ENCODE measurements at places on chromosomes 13 and 19.

GRCh38 chr13:25699056-25699455 is 327.3 kb downstream of the ATP8A2 start:
- DNase-seq, result no peak

DNA sequence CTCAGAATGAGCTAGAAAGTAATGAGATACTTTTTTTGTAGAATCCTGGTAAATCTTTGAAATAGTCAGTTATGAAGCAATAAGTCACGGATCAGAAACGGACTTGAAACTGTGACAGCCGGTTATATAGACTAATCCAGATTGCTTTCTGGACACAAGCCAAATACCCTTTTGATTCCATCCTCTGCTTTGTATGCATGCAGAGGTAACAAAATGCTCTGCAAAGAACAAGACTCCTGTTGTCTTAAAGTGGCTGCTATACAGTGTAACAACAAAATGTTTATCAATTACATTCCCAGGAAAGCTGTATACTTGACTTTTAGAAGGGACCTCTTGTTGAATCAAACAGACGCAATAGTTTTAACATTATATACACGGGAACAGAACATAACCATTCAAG is 66.5 kb upstream of the STARD13 start:
- DNase-seq, result no peak

DNA sequence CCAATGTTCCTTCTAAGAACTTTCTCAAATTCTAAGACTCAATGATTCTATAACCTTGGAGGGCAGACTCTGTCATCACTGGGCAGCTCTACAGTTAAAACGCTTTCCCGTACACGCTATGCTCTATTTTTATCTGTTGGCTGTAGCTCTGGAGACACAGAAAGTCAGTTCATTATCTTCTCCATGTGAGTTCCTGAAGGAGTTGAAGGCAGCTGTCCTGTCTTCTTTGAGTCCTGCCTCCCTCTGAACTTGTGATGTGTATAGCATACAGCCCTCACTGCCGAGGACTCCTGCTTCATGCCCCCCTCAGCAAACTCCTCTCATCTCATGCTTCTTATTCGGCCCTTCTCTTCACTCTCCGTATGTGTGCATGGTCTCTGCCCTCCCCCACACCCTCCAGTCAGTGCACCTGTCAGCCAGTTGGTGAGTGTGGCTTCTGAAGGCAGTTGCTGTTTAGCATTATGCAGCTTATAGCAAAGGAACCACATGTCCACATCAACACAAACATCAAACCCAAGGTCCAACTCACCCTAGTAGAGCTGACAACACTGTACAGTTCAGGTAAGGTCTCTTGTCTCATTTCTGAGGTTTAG is 504.9 kb downstream of the DIAPH3 start:
- no peak for DNase-seq

GRCh38 chr19:33268162-33268991 is 34.0 kb downstream of the CEBPA start:
- DNase-seq, result no peak

- no peak for DNase-seq
These were observed 2.4 kb downstream of the BTBD2 start for GRCh38 chr19:2012941-2013682.

- DNase-seq, result no peak
These were observed 52.2 kb downstream of the RYR1 start for GRCh38 chr19:38485541-38486285.

- DNase-seq, result no peak
These were observed 6.3 kb downstream of the GPR108 start for GRCh38 chr19:6730941-6731670.

- DNase-seq, result no peak
These were observed 539 bp downstream of the ZNF554 start for GRCh38 chr19:2820112-2820702.

DNA sequence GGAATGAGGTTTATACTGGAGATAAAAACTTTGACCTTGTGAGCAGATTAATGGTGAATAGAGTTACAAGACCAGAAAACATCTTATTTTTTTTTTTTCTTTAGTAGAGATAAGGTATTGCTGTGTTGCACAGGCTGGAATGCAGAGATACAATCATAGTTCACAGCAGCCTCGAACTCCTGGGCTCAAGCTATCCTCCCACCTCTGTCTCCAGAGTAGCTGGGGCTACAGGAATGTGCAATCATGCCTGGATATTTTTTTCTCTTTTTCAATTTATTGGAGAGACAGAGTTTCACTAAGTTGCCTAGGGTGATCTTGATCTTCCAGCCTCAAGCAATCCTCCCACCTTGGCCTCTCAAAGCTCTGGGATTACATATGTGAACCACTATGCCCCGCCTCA is 2139.1 kb downstream of the PCDH9 start:
- no peak for DNase-seq

DNA sequence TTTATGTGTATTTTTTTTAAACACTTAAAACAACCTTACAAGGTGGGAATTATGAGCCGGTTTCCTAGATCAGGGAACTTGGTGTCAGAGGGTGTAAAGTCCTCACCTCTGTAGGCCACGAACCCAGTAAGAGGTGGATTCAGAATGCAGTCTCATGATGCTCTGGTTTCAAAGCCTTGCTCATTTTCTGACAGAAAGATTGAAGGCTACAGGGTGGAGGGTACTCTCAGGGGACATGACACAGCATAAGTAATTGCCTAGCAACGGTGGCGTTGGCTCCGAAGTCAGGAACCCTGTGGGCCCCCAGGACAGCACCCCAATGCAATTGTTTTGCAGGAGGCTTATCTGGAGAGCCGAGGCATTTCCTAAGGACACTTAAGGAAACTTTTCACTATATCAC is 794.7 kb downstream of the EFNB2 start:
- no peak for DNase-seq

DNA sequence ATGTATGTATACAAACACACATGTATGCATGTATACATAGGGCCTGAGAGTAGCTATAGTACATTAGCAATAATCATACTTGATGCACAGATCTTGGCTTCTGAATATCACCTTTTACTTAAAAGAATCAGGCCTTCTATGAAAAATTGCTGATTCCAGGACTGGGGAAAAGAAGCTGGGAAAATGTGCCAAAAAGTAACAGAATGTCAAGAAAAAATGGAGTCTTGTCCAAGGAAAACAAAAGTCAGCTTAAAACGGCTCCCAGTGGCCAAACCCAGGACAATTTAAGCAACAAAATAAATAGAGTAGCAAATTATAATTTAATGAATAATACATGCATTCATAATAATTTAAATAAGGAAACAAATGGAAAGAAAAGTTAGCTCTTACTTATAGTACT is 2104.9 kb downstream of the PCDH9 start:
- no peak for DNase-seq

Data from iPS DF 6.9 (cell line).